ENCODE measurements at places on chromosomes 2 and 18. TPM values are rescaled to one million over a fixed set of nuclear protein-coding genes. Genes with fewer than 3 reads are reported as not detected.

DNA sequence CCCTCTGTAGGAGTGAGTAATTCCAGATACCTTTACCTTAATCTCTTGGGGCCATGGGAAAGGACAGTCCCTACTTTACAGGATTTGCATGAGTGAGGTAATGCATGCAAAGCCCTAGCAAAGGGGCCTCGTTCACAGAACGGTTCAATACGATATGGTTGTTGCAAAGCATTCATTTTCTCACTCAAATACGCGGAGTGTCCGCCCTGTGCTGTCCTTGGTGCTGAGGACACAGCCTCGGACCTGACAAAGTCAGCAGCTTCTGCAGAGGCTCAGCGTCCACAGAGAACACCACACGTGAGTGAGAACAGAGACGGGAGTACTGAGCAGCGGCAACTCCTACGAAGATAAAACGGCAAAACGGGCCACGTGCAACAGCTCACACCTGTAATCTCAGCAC is 125.7 kb downstream of the EIPR1 start:
- DNase-seq: no peak

DNA sequence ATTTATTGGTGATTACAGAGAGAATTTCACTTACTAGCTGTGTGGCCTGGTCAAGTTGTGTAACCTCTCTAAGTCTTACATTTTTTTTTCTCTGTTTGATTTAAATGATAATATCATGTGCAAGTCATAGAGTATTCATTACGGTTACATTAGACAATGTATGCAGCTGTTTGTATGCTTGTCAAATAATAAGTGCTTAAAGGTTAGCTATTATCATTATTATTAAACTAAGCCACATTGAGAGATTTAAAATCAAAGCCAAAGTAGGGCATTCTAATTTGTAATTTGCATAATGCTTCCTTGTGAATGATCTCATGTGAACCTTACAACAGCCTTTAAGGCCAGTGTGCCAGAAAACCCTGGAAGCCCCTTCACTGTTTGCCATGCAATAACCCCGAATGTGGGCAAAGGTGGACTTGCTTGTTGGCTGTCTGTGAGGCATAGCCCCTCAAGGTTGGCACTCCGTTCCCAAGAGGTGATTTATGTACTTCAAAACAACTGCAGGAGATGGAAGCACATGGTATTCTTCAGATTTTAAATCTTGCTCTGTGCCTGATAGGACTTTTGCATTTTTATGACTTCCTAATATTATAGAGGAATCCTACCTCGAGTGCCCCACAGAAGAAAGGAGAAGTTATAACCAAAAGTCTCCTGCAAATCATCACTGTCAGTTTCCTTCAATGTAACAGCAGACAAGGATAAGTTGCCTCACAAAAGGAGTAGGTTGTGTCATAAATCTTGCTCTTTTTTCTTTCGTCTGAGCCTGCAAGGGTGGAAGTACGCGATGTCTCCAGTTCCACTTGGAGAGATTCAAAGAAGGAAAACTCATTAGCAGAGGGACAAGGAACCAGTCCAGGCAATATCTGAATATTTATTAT is 272.0 kb downstream of the TGIF1 start:
- no peak for DNase-seq

Gene RUFY4
- not detected for total RNA-seq

DNA sequence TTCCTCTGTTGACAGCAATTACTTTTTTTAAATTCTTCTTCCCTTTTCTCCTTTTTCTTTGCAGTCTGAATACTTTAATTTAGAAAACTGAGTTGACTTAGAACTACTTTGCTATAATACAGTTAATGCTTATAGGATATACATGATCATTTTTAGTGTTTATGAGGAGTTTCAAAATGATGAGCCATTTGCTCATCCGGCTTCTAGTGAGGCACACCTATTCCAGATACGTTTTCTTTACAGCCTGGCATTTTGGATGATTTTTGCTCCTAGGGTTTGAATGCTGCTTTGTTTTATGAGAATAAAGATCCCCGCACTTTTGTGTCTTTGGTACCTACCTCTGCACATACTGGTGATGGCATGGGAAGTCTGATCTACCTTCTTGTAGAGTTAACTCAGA is 52.8 kb downstream of the EIF5B start:
- no peak for DNase-seq

Gene SLC5A7
- total RNA-seq: not detected

Data from foreskin keratinocyte (primary cell).